GM18507 (cell line): ENCODE measurements at places on chromosomes 4 and X.

GRCh38 chr4:24642981-24643547 lies 58.7 kb upstream of the DHX15 start:
- no peak for DNase-seq

GRCh38 chr4:124862261-124862660 lies 149.7 kb upstream of the ANKRD50 start:
- no peak for DNase-seq

- no peak for DNase-seq
Observed at GRCh38 chr4:37685161-37685822, 884 bp downstream of the RELL1 start.

GRCh38 chr4:148444296-148445070 lies 2.3 kb upstream of the NR3C2 start:
- DNase-seq: no peak

GRCh38 chr4:36267486-36268268 lies 13.7 kb upstream of the DTHD1 start:
- DNase-seq: no peak

DNA sequence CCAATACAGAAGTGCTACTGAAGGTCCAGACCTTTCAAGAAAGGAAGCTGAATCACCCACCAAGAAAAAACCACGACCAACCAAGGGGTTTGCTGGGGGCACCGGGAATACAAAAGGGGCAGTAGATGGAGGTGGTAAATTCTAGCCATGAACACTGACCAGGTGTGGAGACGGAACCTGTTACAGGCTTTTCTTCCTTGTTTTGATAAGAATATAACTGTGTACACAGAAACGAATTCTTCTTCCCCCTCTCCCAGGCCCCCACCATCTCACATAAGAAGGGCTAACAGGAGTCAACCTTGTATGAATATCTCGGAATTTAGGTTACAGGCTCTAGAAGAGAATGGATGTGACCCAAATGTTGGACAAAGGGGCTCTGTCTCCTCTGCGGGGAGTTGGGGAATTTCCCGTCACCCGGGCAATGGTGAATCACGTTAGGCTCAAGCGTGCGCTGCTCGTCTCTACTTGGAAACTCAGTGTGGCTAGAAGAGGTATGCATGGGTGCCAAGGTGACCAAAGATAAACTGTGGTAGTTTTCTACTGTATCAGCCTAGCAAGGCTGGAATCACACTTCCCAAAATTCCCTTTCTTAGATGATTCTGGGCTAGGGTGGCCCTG lies 87.0 kb downstream of the AFAP1 start:
- no peak for DNase-seq
